DND-41 (cell line): ENCODE measurements at places on chromosomes 13 and 19.

- H3K4me3 ChIP-seq = no peak overlapping the region
- H3K4me1 ChIP-seq = peaks cover 38% of the 10 kb centered on the region
- peaks cover 29% of the 10 kb centered on the region for H3K36me3 ChIP-seq
- no peak for DNase-seq
- H3K27me3 ChIP-seq = no peaks in the 10 kb centered on the region
These were observed 1.5 kb downstream of the PHF11 start for GRCh38 chr13:49497272-49497671.

DNA sequence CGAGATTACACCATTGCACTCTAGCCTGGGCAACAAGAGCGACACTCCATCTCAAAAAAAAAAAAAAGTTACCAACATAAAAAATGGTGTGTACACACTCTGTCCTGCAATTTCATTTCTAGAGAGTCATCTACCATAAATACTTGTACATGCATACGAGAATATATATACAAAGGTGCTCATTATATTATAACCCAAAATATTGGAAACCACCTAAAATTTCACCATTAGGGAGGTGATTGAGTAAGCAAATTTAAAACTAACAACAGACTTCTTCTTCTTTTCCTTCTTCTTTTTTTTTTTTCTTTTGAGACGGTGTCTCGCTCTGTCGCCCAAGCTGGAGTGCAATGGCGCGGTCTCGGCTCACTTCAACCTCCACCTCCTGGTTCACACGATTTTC lies 7.4 kb upstream of the C5AR1 start:
- no peak overlapping the region for H3K4me3 ChIP-seq
- no peak for DNase-seq
- H3K36me3 ChIP-seq = no peaks in the 10 kb centered on the region
- H3K4me1 ChIP-seq = 0 out of 2 replicates have a peak, but pooled peaks cover 5% of the 10 kb centered on the region
- H3K27ac ChIP-seq = no peak overlapping the region

DNA sequence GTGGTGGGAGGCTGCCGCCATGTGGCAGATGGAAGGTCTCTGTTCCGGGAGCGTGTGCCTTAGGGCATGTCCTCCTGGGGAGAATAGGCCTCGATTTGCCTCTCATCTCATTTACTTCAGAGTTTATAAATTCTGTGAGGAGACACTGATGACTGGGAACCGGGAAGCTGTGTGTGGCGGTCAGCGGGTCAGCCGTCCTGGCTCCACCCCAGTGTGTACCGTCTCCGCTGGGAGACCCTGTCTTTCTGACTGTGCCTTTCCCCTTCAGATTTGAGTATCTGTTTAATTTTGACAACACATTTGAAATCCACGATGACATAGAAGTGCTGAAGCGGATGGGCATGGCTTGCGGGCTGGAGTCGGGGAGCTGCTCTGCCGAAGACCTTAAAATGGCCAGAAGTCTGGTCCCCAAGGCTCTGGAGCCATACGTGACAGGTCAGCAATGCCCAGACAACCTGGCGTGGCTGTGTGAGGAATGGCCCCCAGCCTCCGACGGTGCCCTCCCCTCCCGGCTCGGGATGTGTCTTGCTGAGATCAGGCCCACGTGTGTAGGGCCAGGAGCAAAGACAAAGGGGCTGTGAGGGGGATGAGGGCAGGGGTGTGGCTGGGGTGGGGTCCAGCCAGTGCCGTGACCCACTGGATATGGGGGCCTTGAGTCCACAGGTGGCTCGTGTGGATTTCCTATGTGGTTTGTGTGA lies 21.6 kb downstream of the ATP4B start:
- peaks cover 95% of the 10 kb centered on the region for H3K36me3 ChIP-seq
- no peaks in the 10 kb centered on the region for H3K4me1 ChIP-seq
- no peak overlapping the region for H3K27ac ChIP-seq
- no peak for DNase-seq
- H3K27me3 ChIP-seq = no peaks in the 10 kb centered on the region

- DNase-seq = no peak
- H3K27ac ChIP-seq = no peak overlapping the region
- no peaks in the 10 kb centered on the region for H3K36me3 ChIP-seq
- H3K4me3 ChIP-seq = no peak overlapping the region
- no peaks in the 10 kb centered on the region for H3K4me1 ChIP-seq
- H3K27me3 ChIP-seq = no peaks in the 10 kb centered on the region
These were observed 13.1 kb upstream of the COMP start for GRCh38 chr19:18804139-18804601.

DNA sequence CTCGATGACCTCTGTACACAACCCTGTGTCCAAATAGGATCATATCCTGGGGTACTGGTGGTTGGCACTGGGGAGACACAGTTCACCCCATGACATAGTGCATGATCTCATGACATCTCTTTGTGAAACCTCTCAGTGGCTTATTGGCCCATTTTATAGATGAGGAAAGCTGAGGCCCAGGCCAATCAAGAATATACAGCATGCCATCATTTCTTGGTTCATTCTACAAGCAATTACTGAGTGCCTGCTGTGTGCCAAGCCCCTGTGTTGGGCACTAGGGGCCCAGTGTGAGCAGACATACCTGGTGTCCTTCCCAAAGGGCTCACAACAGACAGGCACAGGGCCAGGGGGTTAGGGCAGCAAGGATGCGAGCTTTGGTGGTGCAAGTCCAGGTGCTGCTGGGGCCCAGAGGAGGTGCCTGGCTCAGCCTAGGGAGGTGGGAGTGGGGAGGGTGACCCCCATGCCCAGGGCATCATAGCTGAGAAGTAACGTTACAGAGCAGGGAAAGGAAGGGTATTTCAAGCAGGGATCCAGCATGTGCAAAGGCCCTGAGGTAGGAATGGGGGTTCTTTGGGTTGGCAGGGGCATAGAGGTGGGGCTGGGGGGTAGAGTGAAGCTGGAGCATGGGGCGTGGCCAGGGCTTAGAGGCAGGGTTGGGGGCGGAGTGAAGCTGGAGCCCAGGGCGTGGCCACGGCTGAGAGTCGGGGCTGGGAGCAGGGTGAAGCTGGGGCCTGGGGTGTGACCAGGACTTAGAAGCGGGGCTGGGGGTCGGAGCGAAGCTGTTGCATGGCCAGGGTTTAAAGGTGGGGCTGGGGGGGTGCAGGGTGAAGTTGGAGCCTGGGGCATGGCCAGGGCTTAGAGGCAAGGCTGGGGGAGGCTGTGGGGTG lies 20.7 kb downstream of the COLGALT1 start:
- DNase-seq = peak; percentile 39
- no peaks in the 10 kb centered on the region for H3K27me3 ChIP-seq
